ENCODE measurements at places on chromosomes 5 and 9. TPM values are rescaled to one million over a fixed set of nuclear protein-coding genes. Genes with fewer than 3 reads are reported as not detected.

RNF208 gene
- polyA plus RNA-seq, result 0.34 TPM

- no peak for DNase-seq
Observed at GRCh38 chr9:38229104-38229500, 160.1 kb upstream of the SHB start.

DNA sequence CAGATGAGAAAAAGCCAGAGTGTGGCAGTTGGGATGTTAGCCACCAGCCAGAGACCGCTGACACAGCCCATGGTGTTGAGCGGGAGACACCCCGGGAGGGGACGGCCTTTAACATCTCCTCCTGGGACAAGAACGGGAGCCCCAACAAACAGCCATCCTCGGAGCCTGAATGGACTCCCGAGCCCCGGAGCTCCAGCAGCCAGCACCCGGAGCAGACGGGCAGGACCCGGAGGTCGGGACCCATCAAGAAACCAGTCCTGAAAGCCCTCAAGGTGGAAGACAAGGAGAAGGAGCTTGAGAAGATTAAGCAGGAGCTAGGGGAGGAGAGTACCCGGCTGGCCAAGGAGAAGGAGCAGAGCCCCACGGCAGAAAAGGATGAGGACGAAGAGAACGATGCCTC, 28.0 kb upstream of the POMT1 start:
- DNase-seq, result no peak

GRCh38 chr9:123260340-123260739, 8.0 kb downstream of the STRBP start:
- no peak for DNase-seq

ACSL6 gene
- 0.02 TPM for polyA plus RNA-seq

DNA sequence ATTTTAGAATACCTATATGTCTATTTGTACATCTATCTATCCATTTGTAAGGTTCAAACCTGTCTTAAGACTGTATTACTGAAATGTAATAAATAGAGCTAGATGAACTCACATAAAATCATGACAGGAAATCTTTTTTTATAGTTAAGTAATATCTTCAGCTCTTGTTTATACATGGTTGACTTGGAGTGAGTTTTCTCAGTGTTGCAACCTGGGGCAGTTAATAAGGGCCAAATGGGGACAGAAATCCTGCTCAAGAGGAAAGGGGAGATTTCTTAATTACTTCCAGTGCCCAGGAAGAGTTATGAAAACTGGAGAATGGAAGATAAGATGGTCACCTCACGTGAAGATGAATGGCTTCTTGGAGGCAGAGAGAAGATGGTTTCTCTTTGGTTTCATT, 265.1 kb upstream of the FBXL7 start:
- DNase-seq, result no peak

DNA sequence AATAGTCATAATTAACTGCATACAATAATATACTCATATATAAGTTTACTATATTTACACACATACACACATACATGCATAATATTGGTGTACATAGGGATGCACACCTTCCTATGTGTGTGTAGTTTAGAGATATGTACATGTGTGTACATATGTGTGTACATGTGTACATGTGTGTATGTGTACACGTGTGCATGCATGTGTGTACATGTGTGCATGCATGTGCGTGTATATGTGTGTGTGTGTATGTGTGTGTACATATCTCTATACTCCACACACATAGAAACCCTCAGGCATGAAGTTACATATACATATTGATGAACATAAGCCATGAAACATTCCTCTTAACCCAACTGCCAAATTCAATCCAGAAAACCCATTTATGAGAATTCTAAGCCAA, 547.8 kb downstream of the TLR4 start:
- no peak for DNase-seq
